ENCODE measurements at places on chromosomes 4 and X.

DNA sequence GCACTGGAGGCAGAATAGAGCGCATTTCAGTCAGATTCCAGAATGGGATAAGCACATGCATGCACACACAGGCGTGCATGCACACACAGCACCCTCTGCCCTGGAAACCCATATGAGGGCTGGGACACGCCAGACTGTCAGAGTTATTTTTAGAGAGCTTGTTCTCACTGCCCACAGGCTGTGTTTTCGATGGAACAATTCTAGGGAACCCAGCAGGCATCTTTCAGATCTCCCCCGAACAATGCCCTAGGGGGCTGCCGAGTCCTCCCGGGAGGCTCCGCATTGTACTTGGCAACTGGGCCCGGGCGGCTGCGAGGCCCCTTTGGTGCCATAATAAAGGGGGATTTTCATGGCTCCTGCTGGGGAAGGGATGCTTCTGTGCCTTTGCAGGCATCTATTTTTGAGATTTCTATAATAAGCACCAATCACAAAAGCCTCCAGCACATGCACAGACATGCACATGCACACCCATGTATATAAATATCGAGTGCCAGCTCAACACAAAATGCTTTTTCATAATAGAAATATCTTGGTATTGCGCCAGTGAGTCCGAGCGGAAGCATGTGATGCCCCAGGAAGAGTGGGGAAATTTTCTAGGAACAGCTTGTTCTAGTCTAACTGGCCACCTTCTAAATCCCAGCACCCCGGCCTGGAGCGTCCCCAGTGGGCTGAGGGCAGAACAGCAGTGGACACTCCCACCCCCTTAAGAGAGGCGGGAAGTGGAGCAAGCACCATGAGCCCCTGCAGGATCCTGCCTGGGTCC is 88.5 kb downstream of the PHKA2 start:
- no peak for DNase-seq

DNA sequence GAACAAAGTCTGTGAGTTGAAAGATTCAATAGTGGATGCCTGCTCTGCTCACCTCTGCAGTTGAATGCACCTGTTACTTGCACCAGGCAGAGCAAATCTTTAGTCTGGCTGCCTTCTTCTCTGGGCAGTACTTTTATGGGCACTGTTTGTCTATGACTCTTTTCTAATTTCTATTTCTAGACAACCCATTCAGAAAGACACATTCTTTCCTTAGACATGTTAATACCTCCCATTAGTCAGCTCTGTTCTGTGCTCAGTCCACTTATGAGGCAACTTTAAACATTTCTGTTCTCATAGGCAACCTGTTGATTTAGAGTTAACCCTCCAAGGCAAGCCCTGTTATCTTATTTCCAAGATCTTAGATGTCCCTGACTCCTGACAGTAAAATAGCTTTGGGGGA is 108.9 kb downstream of the SYNPO2 start:
- DNase-seq: no peak

DNA sequence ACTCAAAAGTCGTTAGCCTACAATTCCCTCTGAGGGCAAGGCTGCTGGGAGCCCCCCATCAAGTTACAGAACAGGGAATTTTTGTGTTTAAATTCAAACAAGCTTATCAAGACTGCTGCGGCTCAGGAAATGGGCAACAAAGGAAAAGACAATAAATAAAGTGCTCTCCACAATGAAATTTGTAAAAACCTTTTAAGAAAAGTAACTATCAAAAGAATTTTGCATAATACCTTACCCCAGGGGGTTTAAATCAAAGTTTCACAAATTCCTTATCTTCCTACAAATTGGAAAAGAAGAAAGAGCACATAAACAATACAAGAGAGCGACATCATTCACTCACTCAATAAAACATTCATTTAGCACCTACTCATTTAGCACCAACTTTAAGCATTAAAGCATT is 97.9 kb upstream of the CCDC160 start:
- DNase-seq: no peak

GRCh38 chrX:4484266-4484665 is 770.8 kb upstream of the PRKX start:
- no peak for DNase-seq

GRCh38 chrX:147894366-147894963 is 17.3 kb upstream of the FMR1 start:
- DNase-seq: no peak

- no peak for DNase-seq
Measured at GRCh38 chrX:38346150-38346549, 6.3 kb upstream of the OTC start.

- no peak for DNase-seq
Measured at GRCh38 chr4:180086480-180087190, 2156.6 kb upstream of the TENM3 start.

Measured in memory B cell (primary cell).